ENCODE measurements at places on chromosomes 5 and 9.
A peak's percentile ranks its signal among the peaks of the same experiment; 100 is the strongest.

DNA sequence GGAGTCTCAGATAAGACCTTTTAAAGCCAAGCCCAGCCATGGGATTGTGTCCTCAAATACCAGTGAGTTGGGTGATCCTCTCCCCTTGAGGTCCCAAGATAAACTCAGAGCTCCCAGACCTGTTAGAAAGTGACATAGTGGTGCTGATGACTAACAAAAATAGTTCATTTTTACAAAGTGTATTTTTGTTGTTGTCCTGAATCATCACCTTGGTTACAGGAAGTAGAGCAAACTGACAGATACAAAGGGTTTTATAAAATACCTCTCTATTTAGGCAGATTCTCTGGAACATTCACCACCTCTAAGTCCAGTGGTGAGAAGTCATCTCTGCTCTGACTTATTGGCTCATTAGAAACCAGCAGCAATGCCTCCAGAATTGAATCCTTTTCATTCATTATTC is 259.3 kb downstream of the CEMIP2 start:
- no peak for DNase-seq

DNA sequence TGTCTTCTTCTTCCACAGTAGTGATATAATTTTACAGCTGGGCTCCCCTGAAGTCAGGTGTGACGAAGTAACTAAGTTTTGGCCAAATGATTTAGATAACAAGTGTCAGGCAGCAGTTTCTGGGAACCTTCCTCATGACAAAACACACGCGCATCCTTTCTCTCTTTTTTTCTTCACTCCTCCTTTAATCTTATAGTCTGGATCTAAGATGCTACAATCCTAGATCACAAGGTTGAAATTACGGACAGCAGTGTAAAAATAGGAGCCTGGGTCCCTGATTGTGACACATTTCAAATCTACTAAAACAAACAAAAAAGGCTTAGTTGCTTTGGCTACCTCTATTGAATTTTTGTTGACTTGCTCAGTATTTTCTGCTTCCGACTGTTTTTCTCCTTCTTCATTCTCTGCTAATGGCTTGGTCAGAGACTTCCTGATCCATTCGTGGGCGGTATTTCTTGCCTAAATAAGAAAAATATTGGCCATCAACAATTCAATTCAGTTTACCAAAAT is 36.1 kb downstream of the FAM114A2 start:
- no peak for DNase-seq

- DNase-seq, result peak; percentile 1
These were observed 200.9 kb upstream of the MSX2 start for GRCh38 chr5:174523311-174524071.

- peak; percentile 94 for DNase-seq
These were observed 34.1 kb upstream of the PLIN2 start for GRCh38 chr9:19161257-19162025.

DNA sequence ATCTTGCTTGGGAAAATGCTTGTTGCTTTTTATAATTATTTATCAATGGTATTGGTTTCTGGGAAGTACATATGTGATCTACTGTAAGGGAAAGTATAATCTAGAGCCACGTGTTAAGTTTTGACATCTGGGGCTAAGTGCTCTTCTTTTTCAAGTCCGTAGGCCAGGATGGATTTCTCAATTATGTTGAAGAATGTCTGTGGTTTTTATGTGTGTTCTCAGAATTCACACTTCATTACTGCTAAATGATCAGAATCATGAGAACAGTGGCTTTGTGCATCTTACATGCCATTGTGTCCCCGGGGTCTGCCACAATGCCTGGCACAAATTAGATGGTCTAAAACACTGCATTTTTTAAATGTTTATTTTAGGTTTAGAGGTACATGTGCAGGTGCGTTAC is 14.5 kb upstream of the AUH start:
- DNase-seq, result peak; percentile 68

DNA sequence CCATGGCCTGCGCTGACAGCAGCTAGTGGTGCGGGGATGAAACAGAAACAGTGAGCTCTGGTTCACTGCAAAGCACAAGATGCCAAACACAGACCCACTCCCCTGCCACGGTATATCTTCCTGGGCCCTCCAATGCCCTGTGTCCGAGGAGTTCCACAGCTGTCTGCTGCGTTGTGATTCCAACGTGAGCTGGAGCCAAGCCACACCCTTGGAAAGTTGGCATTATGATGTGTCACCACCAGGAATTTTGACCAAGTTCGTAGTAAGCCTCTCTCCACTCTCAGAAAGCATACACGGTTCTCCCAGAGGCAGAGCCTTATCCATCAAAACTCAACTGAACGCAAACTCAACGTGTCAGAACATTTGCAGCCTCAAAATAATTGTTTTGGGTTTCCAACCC is 55.6 kb downstream of the MACROH2A1 start:
- no peak for DNase-seq

DNA sequence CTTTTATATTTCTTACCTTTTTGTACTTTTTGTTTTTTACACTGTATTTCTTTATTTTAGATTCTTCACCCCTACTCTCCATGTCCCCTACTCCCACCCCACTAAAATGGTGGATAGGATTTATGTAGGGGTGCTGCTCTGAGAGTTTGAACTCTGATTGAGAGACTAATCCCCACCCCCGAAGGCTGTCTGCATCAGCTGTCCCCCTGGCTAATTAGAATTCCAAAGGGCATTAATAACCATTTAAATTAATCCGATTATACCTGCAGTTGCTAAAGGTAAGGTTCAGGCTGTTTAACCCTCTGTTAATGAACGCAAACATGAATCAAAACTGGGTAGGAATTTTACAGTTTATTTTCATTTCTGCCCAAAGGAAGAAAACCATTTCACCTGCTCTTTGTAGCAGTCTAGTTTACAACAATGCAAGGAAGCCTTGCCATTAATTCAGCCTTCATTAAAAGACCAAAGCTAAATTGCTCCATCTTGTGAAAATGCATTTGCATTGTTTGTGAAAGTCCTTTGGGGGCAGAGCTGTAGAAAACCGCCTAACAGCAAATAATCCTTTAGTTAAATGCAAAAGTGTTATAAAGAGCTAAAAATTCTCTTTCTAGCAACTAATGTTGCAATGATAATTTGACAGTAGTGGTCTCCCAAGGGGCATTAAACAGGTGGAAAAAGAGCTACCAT is 71.2 kb downstream of the ZCCHC7 start:
- no peak for DNase-seq

DNA sequence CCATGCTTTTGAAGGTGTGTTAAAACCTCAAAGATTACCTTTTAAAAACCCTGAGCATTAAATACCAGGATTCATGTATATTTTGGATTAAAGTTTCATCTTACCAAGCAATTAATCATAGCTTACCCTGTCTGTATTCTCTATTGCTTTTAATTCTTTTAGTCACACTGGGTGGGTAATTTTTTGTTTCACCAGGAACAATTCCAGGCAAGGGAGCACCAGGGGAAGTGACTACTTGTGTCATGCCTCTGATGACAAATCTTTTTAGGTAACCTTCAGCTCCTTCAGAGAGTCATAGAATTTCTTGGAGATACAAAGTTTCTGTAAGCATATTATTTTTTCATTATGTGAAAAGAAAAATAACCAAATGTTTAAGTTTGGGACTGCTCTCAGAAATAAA is 33.4 kb upstream of the ANXA1 start:
- DNase-seq, result no peak

DNA sequence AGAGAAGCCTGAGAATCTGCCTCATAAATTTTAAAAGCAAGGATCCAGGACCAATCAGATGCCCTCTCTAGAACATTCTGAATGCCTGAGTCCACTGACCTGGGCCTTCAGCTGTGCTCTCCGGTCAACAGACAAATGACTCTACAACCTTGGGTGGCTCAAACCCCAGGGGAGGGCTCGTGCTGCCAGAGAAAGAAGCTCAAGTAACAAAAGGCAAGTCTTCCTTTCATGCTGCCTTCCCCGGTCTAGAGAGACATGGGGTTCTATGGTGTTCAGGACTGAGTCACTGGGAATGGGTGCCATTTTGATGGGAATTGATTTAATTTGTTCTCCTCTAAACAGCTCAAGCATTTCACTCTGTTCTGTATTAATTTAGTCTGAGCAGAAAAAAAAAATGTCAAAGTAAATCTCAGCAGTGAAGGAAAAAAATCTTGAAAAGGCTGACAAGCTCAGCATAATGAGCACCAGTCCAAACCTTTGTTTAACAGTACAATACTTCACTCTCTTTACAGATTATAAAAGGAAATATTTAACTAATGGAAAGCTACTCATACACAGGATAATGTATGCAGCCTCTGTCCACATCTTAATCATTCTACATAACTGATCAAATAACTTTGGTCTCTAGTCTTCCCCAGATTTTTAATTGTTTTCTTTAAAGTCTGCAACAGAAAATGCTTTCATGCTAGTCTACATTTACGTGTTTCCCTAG is 191.0 kb downstream of the GLIS3 start:
- no peak for DNase-seq

DNA sequence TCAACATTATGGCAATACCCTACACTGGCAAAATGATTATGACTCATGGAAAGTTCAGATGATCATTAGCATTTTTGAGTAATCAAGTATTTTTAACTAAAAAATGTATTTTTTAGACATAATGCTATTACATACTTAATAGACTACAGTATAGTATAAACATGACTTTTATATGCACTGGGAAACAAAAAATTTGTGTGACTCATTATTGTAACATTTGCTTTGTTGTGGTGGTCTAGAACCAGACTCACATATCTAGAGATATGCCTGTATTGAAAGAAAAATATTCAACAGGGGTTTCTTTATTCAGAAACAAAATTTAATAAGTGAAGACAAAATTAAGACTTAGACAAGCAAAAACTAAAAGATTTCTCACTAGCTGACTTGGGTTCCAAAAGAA is 385.3 kb upstream of the RIOK2 start:
- DNase-seq, result no peak

GRCh38 chr5:122007546-122007945 is 45.8 kb downstream of the SRFBP1 start:
- DNase-seq, result no peak

GRCh38 chr5:45274241-45274640 is 421.9 kb downstream of the HCN1 start:
- DNase-seq, result no peak

Measured in OCI-M1 (cell line).